NCI-H82 (cell line): ENCODE measurements at places on chromosomes 3 and 15.

- DNase-seq = peak; percentile 97
Measured at GRCh38 chr3:124770336-124771082, 40.3 kb downstream of the UMPS start.

DNA sequence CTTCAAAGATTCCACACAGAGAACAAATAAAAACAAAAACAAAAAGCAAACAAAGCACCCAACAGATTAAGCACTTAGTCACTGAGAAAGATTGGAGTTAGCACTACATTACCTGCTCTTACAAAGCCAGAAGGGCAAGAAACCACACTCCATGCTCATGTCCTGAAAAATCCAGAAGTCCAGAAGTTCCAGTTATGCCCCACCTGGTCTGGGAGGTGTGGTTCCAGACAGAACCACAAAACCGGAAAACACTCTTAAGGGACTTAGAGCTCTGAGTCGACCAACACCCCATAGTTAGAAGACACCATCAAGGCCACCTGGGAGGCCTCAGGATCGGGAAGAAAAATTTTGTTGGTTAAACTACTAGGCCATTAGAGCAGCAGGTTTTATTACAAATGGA is 88.9 kb downstream of the TNIK start:
- no peak for DNase-seq

GRCh38 chr15:86044981-86045380 is 34.7 kb upstream of the AGBL1 start:
- DNase-seq = peak; percentile 76

- peak; percentile 87 for DNase-seq
Measured at GRCh38 chr3:97949743-97950142, 22.5 kb downstream of the RIOX2 start.

GRCh38 chr3:168384990-168385389 is 289.3 kb upstream of the GOLIM4 start:
- no peak for DNase-seq

- no peak for DNase-seq
Measured at GRCh38 chr3:50166620-50167019, 11.5 kb downstream of the SEMA3F start.

DNA sequence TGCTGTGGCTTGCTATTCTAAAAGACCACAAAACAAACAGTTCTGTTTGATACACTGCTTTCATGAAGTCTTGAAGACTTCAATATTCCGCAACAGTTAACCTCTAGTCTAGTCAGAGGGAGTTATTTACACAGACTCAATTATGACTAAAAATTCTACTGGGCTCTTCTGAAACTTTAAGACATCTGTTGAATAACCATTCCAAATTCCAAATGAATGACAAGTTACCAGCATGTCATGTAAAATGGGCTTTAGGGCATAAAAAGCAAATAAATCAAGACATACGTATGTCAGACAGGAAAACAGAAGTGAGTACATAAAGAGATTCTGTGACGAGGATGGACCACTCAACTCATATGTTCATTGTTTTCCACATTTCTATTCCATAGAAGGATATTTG is 93.9 kb downstream of the PLOD2 start:
- DNase-seq = no peak

- DNase-seq = no peak
Measured at GRCh38 chr3:44223299-44223698, 18.4 kb upstream of the TOPAZ1 start.

GRCh38 chr3:159894386-159894785 is 94.2 kb upstream of the IL12A start:
- DNase-seq = peak; percentile 44
